ENCODE measurements at places on chromosomes 7 and 10. TPM values are rescaled to one million over a fixed set of nuclear protein-coding genes. Genes with fewer than 3 reads are reported as not detected.
A peak's percentile ranks its signal among the peaks of the same experiment; 100 is the strongest.

DNA sequence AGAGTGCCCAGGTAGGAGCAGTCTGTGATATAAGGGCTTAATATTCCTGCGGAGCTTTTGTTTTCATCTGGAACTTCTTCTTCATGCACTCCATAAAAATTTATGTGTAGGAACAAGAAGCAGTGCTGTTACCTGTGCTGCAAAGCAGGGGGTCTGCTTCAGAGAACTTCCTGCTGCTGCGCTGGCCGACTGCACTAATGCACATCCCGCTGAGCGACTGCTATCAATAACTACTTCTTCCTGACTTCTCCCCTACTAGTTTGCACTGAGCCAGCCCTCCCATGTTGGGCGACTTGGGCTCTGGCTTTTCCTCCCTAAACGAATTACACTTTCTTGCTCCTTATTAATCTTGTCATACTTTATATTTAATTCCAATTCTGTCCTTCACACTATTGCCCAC is 150.3 kb downstream of the NEBL start:
- DNase-seq: no peak

DNA sequence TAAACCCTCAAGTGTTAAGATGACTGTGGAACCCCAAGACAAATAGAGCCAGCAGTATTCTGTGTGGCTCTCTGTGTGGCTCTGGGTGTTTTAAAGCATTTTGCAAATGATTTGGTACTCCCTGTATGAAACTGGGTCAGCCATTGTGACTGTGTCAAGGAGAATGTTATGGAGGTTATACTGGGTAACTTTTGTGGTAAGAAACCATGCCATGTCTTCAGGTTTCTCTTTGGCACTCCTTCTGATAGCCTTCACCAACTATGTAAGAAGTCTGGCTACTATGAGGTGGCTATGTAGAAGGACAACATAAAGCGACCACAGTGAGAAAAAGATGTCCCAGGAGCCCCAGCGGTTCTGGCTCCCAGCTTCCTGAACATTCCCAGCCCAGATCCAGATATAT is 226.6 kb upstream of the RHOBTB1 start:
- DNase-seq: no peak

DNA sequence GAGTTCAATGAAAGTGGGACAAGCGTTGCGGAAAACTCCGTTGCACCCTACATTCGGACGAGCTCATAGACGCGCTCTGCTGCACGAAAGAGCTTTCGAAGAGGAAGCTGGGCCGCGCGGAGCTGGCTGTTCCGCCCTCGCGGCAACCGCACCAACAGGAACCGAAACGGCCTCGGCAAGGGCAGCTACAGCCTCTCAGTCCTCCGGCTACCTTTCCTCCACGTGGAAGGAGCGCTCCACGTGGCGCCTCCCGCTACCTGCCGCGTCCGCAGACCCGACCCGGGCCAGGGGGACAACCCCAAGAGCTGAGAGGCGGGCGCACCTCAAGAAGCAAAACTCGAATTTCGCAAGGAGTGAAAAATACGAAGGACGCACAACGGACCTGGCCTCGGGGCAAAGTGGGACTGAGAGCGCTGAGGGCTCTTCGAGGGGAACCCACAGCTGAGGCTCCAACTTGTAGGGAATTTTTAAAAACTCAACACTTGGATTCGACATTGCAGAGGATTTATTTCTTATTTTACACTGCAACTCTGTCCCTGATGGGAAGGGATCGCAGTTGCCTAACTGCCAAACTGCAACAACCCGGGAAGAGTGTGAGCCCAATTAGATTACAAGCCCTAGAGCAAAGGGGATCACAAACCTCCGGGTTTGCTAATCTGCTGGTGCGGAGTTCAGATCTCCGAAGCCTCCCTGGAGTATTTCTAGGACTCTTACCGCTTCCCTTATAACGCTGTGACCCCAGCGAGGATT is 1.4 kb downstream of the HPSE2 start:
- peak; percentile 16 for DNase-seq

DNA sequence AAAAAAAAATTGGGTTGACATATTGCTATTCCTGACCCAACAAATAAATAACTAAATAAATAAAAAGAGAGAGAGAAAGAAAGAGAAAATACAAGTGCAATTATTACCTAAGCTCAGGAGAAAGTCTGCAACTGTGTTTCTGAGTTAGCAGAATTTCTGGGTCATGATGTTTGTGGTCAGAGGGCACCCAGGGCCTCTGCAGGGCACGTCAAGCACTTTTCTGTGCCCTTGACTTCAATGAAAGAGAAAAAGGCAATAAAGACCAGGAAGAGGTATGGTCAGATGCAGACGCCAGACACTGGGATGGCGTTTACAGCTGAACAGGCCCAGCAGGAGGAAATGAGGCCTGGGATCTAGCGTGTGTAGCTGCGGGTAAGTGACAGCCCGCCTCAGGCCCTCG is 160.9 kb upstream of the GDF10 start:
- DNase-seq: no peak

DNA sequence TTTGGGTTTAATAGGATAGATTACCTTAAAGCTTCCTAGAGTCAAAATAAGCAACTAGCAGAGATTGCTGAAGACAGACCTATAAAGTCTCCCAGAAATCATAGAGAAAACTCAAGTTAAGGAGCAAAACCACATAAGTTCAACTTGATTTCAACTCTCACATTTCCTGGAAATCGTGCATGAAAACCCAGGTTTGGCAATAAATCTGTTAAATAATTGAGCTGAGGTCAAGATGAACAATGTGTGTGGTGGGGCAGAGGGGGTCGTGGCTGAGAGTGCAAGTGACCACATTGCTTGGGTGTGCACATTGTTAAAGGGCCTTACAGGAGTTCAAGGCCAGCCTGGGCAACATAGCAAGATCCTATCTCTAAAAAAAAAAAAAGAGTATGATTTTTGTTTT is 636.5 kb downstream of the GALNT17 start:
- DNase-seq: peak; percentile 76

DNA sequence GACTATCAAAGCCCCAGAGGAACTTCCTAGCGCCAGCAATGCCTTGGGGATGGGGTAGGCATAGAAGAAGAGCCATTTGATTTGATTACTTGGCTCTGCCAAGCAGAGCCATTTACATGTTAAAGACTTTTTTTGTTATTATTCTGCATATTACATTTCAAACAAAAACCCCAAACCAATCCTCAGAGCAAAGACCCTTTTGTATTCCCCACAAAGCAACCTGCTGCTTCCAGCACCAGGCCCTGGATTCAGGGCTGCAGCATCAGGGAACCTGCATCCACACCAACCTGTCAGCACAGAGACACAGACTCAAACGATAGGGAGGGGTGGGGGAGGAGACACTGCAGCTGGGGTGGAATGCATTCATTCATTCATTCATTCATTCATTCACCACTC is 73.2 kb downstream of the GRID1 start:
- no peak for DNase-seq

DNA sequence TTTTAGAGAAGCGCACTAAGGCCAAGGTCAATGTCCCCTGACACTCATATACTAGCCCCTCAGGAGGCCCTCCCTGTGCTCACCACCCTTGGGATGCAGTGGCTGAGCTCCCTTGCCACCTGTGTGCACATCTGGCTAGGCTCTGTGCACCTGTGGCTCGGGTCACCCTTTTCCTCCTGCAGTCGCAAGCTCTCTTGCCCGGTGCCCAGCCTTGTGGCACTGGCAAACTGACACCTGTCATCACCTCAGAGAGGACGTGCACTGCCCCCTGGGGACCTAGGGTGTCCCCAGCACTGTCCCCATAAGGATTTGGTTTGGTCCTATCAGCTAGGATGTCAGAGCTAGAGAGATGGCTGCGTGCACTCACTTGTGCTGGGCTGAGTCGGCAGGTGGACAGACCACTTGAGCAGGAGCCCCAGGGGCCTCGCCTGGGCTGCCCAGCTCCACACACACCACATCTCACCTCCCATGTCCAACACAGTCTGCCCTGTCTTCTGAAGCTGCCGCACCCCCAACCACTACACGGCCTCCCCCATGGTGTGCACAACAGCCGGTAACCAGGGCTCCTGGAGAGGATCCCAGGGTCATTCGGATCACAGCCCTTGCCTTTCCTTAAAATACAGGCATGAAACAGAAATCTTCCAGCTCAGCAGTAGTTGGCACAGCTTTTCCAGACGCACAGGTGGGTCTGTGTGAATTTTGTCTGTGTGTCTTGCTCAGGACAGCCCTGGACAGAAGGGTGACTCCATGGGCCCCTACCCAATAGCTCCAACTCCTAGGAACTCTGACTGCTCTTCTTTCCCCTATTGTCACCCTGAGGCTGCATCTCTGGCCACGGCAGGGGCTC is 111.0 kb downstream of the GRID1 start:
- no peak for DNase-seq

LRRN3 gene
- total RNA-seq: 2.2 TPM

FAM25A gene
- not detected for total RNA-seq

DNA sequence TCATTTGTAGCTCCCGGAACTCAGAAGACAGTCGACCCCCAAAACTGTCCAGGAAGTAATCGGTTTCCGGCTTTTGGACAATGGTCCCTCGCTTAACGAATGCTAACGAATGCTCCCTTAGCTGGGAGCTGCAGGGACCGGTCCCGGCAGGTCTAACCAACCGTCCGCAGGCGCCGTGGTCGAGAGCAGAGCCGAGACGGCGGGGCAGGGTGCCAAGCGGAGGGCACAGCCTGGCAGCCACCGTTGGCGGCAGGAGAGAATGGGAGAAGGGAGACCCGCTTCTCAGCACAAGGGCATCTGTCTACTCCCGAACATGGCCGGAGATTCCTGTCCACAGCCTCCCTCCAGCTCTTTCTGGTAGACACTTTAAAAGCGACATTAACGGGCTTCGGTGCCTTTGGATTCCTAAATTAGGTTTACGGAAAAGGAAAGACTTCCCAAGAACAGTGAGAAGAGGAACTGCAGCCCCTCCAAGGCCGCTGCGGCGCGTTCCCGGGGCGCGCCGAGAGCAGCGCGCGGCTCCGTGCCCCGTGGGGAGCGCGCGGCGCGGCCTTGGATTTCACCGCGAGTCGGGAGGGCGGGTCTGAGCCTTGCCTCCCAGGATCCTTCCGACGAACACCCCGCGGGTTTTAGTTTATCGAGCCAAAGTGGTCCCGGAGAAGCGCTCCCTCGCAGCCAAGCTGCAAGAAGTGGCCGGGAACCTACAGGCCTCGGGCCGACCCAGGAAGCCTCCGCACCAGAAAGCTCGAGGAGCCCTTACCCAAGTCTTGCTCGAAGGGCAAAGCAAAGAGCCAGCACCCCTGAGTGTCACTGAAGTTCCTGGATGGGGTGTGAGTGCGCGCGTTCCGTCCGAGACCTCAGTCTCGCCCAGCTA is 3.6 kb upstream of the TBX20 start:
- DNase-seq: no peak

DNA sequence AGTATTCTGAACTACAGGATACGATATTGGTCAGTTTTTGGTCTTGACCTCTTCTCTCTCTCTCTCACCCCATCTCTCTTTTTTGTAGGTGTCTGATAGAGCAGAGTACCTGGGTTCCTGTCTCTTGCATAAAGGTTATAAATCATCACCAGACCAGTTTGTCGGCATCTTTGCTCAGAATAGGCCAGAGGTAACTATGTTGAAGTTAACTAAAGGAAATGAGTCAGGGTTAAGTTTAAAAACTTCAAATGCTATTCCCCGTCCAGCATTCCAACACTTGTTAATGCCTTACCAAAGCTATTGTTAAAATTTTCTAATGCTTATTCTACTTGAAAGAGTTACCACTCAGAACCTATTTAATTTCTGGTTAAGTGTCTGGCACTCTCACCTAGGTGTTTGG is 30.7 kb downstream of the ACSL5 start:
- DNase-seq: no peak

GRCh38 chr7:3204526-3204925 is 96.5 kb upstream of the SDK1 start:
- no peak for DNase-seq

GRCh38 chr10:111076682-111077478 is at the start of gene ADRA2A:
Gene ADRA2A, plus strand, starts transcription at chr10:111077029. Its CDS starts 968 bp downstream, at chr10:111077997.
- DNase-seq: peak; percentile 28

- peak; percentile 12 for DNase-seq
These were observed 26.4 kb downstream of the SLC16A9 start for GRCh38 chr10:59682986-59683937.
